ENCODE measurements at places on chromosomes 12 and 14. TPM values are rescaled to one million over a fixed set of nuclear protein-coding genes. Genes with fewer than 3 reads are reported as not detected.
A peak's percentile ranks its signal among the peaks of the same experiment; 100 is the strongest.

Gene CCDC175
- polyA plus RNA-seq, result not detected

DNA sequence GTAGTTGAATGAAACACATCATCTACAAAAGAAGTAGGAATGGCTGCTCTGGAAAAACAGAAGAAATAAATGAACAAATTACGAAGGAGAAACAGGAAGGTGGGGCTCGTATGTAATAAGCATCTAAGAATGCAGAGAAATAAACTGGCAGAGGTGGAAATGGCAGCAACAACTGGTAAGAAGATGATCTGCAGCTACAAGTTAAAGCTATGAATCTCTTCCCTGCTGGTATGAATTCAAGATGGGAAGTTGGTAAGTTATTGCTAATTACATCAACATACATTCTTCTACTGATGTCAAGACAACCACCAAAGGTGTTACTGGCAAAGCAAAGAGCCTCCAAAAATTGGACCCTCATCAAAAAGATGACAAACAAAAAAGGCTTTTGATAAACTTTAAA is 59.8 kb downstream of the HECTD4 start:
- no peaks in the 10 kb centered on the region for H3K27me3 ChIP-seq
- peaks cover 53% of the 10 kb centered on the region for H3K4me1 ChIP-seq
- no peak overlapping the region for H3K4me3 ChIP-seq
- no peaks in the 10 kb centered on the region for H3K36me3 ChIP-seq

Gene SMCO2
- not detected for polyA plus RNA-seq

DNA sequence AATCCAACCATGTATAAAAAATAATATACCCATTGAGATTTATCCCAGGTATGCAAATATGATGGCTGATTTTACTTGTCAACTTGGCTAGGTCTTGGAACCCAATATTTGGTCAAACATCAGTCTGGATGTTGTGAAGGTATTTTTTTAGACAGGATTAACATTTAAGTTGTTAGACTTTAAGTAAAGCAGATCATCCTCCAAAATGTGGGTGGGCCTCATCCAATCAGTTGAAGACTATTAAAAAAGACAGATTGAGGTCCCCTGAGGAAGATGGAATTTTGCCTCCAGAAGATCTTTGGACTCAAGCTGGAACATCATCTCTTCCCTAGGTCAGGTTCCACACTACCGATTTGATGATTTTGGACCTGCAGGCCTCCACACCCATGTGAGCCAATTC is 271.2 kb downstream of the TMEM121 start:
- no peaks in the 10 kb centered on the region for H3K27me3 ChIP-seq
- no peak for DNase-seq
- H3K4me3 ChIP-seq, result no peak overlapping the region
- H3K27ac ChIP-seq, result no peak overlapping the region

DNA sequence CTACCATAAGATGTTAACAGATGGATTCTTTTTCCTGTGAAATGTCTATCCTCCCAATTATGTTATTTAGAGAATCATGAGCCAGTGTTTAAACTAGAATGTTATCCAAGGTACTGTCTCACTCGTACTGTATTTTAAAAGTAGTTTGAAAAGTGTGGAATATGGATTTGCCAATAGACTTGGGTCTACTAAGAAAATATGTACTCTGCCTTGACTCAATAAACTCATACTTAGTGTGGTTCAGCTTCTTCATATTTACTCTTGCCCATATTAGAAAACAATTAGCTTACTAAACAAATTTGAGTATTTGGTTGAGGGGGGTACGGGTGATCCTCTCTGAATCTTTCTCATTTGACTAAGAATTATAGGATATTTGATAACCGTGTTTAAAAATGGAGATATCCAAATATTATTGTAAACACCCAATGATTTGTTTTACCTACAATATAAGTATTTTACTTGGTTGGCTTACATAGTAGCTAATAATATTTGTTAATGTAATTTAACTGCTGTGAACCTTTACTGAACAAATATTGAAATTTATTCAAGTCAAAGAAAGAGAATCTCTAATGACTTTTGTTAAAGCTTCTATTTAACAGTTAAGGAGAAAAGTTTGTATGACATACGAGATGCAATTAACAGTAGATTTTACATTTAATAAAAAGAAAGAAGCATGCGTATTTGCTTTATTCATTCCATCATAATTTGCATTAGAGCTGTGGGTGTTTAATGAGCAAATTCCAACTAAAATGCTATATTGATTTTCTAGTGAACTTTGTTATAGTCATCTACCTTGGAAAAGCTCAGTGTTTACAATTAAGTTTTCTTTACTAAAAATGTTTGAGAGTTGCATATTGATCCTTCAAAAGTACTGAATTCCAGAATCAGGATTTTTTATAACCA is 81.2 kb downstream of the MIPOL1 start:
- no peaks in the 10 kb centered on the region for H3K27me3 ChIP-seq
- no peaks in the 10 kb centered on the region for H3K36me3 ChIP-seq
- H3K4me3 ChIP-seq, result no peak overlapping the region

Gene IKZF4
- polyA plus RNA-seq, result not detected

GRCh38 chr12:98509063-98509462 is 6.3 kb upstream of the TMPO start:
- H3K27ac ChIP-seq, result no peak overlapping the region
- H3K4me3 ChIP-seq, result no peak overlapping the region
- H3K4me1 ChIP-seq, result peaks cover 19% of the 10 kb centered on the region
- no peaks in the 10 kb centered on the region for H3K27me3 ChIP-seq
- no peak for DNase-seq

Gene AQP2
- not detected for polyA plus RNA-seq

DNA sequence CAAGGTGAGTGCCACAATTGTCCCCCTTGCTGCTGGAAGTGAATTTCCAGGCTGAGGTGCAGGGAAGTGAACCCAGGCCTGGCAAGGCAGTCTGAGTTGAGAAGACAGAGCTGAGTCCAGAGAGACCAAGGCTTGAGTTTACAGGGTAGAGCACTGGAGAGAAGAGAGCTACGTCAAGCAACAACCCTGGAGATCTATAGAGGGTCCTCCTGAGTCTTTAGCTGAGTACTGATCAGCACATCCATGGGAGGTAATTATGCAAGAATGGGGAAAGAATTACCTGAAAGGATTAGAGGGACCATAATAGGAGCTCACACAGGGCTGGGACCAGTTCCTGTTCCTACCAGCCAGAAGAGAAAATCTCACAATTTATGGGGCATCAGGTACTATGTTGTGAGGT is 190.7 kb downstream of the NEDD1 start:
- no peaks in the 10 kb centered on the region for H3K27me3 ChIP-seq
- H3K36me3 ChIP-seq, result no peaks in the 10 kb centered on the region
- H3K4me3 ChIP-seq, result no peak overlapping the region
- DNase-seq, result no peak

GRCh38 chr12:43402436-43402835 is 149.6 kb downstream of the ADAMTS20 start:
- no peaks in the 10 kb centered on the region for H3K4me1 ChIP-seq
- H3K4me3 ChIP-seq, result no peak overlapping the region
- no peaks in the 10 kb centered on the region for H3K36me3 ChIP-seq
- H3K27me3 ChIP-seq, result no peaks in the 10 kb centered on the region
- DNase-seq, result no peak
- H3K27ac ChIP-seq, result no peak overlapping the region

GRCh38 chr14:101707068-101707842 is 54.3 kb upstream of the PPP2R5C start:
- no peak overlapping the region for H3K27ac ChIP-seq
- peaks cover 24% of the 10 kb centered on the region for H3K4me1 ChIP-seq
- no peaks in the 10 kb centered on the region for H3K36me3 ChIP-seq
- peak overlapping the region; percentile 48 for H3K4me3 ChIP-seq
- peaks cover 8% of the 10 kb centered on the region for H3K27me3 ChIP-seq

DNA sequence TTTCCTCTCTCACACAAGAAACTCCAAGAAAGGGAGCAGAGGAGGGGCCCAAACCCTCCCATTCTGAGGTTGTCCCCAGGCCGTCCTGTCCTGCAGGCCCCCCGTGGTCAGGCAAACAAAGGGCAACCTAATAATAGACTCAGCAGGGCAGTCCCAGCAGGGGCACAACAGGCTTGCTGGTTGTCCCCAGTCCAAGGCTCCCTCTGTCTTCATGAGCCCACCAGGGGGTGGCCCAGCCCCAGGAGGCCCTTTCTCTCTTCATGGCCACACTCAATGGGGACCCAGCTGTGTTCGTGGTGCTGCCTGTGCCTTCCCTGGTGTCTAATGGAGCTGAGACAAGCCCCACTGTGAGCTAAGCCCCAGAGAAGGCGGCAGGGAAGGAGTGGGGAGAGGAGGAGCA is 359.9 kb downstream of the ADGRD1 start:
- no peak overlapping the region for H3K4me3 ChIP-seq
- H3K36me3 ChIP-seq, result peaks cover 15% of the 10 kb centered on the region
- H3K27ac ChIP-seq, result no peak overlapping the region
- no peak for DNase-seq
- no peaks in the 10 kb centered on the region for H3K4me1 ChIP-seq

Gene SLC39A2
- not detected for polyA plus RNA-seq

DNA sequence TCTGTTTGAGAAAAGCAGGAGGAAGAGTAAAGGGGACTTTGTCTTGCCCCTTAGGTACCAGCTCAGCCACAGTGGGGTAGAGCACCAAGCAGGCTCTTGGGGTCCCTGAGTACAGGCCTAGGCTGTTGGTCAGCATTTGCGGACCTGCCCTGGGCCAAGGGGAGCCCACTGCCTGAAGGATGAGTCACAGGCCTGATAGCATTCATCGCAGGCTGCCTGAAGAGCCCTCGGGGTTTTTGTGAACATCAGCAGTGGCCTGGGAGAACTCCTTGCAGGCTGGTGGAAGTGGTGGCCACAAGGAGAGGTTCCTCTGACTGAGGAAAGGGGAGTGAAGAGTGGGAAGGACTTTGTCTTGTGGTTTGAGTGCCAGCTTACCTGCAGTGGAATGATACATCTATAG is 25.0 kb upstream of the P2RX7 start:
- no peaks in the 10 kb centered on the region for H3K27me3 ChIP-seq
- DNase-seq, result no peak
- no peak overlapping the region for H3K4me3 ChIP-seq
- H3K4me1 ChIP-seq, result no peaks in the 10 kb centered on the region
- H3K27ac ChIP-seq, result no peak overlapping the region

Gene DNAJC22
- polyA plus RNA-seq, result not detected

DNA sequence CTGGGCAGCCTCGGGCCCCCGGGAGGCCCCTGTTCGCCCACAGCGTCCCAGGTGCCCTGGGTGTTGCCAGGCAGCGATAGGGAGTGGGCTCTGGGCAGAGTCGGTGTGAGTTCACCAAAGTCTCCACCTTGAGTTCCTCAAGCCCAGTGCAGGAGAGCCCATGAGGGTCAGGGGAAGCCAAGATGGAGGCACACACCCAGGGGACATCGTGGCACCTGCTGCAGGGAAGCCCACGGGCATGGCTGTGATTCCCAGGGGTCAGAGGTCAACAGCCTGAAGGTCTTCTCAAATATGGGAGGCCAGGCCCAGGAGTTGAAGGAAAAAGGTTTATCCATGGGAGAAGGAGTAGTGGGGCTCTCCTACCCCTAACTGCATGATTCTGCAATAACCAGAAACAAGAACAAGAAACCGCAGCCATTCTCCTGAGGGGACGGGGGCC is 148.8 kb downstream of the ADGRD1 start:
- no peak overlapping the region for H3K27ac ChIP-seq
- no peak for DNase-seq
- peaks cover 6% of the 10 kb centered on the region for H3K4me1 ChIP-seq
- H3K36me3 ChIP-seq, result no peaks in the 10 kb centered on the region
- H3K27me3 ChIP-seq, result peaks cover 6% of the 10 kb centered on the region
- H3K4me3 ChIP-seq, result no peak overlapping the region

Gene JAG2
- not detected for polyA plus RNA-seq

- no peak overlapping the region for H3K4me3 ChIP-seq
- no peak for DNase-seq
- H3K27ac ChIP-seq, result peak overlapping the region; percentile 69
- H3K27me3 ChIP-seq, result no peaks in the 10 kb centered on the region
These were observed 80.2 kb downstream of the BAZ1A start for GRCh38 chr14:34794941-34795340.

Gene OTUB2
- 0.08 TPM for polyA plus RNA-seq
